Ureter (tissue), 1 donor: ENCODE measurements at places on chromosomes 7 and 10. TPM values are rescaled to one million over a fixed set of nuclear protein-coding genes. Genes with fewer than 3 reads are reported as not detected.

Gene EN2
- not detected for total RNA-seq

Gene IL6
- 5.0 TPM for total RNA-seq

Gene NPFFR1
- total RNA-seq, result 0.05 TPM

Gene MSMB
- total RNA-seq, result not detected
